ENCODE measurements at places on chromosomes 7 and 10. TPM values are rescaled to one million over a fixed set of nuclear protein-coding genes. Genes with fewer than 3 reads are reported as not detected.

- H3K4me1 ChIP-seq: no peaks in the 10 kb centered on the region
- no peak overlapping the region for H3K27ac ChIP-seq
- DNase-seq: no peak
- 0 out of 2 replicates have a peak, but pooled peaks cover 3% of the 10 kb centered on the region for H3K27me3 ChIP-seq
- no peak overlapping the region for H3K4me3 ChIP-seq
- H3K36me3 ChIP-seq: peaks cover 17% of the 10 kb centered on the region
Observed at GRCh38 chr7:102182016-102182415, 104.7 kb upstream of the SH2B2 start.

- DNase-seq: no peak
- no peak overlapping the region for H3K4me3 ChIP-seq
- no peaks in the 10 kb centered on the region for H3K36me3 ChIP-seq
- H3K27ac ChIP-seq: no peak overlapping the region
Observed at GRCh38 chr7:94249631-94250030, 145.1 kb upstream of the COL1A2 start.

Gene GRID1
- total RNA-seq: not detected

GRCh38 chr7:110407242-110407641, 683.7 kb upstream of the LRRN3 start:
- peaks cover 8% of the 10 kb centered on the region for H3K36me3 ChIP-seq
- no peak overlapping the region for H3K4me3 ChIP-seq
- H3K27ac ChIP-seq: no peak overlapping the region
- no peaks in the 10 kb centered on the region for H3K27me3 ChIP-seq

GRCh38 chr10:108791794-108792474, 1131.4 kb downstream of the XPNPEP1 start:
- H3K4me3 ChIP-seq: no peak overlapping the region
- H3K36me3 ChIP-seq: no peaks in the 10 kb centered on the region
- peak; percentile 31 for DNase-seq
- no peaks in the 10 kb centered on the region for H3K27me3 ChIP-seq
- H3K27ac ChIP-seq: peak overlapping the region; percentile 49

DNA sequence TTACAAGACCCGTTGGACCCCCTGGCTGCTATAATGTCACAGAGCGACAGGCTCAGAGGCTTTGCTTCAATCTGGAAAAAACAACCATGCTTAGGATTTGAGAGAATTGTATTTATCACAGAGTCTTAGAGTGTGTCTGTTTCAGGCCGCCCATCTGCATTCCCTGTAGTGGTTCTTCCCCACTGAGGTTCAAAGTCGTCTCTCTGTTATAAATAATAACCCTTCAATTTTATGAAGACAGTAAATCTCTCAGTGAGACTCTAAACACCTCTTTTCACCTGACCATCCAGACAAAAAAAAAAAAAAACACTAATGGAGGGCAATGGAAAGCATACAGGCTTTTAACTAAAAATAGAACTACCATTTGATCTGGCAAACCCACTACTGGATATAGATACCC, 565.4 kb upstream of the AUTS2 start:
- no peaks in the 10 kb centered on the region for H3K27me3 ChIP-seq
- no peaks in the 10 kb centered on the region for H3K4me1 ChIP-seq

DNA sequence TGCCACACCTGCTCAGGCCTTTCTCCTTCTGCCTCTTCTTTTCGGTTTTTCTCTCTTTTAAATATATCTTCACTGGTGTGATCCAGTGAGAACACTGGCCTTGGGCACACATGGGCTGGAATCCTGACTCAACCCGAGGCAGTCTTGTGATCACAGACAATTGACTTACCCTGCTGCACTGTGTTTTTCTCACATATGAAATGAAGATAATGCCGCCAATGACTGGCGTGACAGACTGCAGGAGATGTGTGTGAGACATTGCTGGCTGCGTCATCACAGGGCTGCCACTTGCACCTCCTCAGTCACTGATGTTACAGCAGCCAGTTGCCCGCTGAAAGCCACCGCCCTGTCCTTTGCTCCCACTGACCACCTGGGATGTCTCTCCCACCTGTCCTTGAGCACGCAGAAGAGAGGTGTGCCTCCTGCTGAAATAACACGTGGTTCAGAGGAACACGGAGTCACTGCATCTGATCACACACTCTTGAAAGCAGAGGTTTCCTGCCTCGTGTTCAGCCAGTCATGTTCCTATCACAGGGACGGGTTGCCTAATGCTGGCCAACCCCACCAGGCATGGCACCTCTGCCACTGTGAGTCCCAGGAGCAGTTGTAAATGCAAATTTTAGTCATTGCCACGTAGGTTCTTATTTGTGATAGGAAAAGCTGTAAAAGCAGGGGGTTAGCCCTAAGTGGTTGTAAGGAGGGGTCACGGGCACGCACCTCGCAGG, 124.6 kb upstream of the LANCL2 start:
- H3K4me1 ChIP-seq: peaks cover 32% of the 10 kb centered on the region
- no peak overlapping the region for H3K4me3 ChIP-seq
- H3K27me3 ChIP-seq: peaks cover 10% of the 10 kb centered on the region
- no peak for DNase-seq

- H3K4me3 ChIP-seq: no peak overlapping the region
- peaks cover 8% of the 10 kb centered on the region for H3K4me1 ChIP-seq
- no peak overlapping the region for H3K27ac ChIP-seq
- peaks cover 10% of the 10 kb centered on the region for H3K36me3 ChIP-seq
Observed at GRCh38 chr10:44552726-44553125, 167.8 kb upstream of the CXCL12 start.

DNA sequence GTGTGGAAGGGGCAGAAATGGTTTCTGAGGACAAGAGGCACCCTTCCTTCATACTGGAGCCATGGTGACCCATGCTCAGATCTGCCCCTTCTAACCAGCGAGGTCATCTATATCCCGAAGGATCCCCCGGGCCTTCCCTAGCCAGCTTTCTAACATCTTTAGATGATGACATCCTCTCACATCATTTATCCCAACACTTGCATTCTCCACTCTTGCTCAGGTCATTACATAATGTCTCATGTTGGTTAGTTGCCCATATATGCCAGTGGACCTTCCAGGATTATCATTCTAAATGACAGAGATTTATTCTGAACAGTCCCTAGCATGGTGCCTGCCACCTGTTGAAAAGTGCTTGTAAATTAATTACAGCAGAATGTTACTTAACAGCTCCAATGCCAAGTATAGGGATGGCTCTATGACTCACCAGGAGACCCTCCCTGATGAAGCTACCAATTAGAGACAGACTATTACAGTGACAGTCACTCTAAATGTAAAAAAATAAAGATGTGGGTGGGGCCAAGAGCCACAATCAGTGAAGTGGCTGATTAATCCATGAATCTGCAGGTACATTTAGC, 22.6 kb upstream of the ABLIM1 start:
- H3K27me3 ChIP-seq: no peaks in the 10 kb centered on the region
- no peak overlapping the region for H3K4me3 ChIP-seq
- DNase-seq: no peak

All from HFFc6 (cell line).